Naive thymus-derived CD8-positive, alpha-beta T cell (primary cell): ENCODE measurements at places on chromosomes 6 and 20. TPM values are rescaled to one million over a fixed set of nuclear protein-coding genes. Genes with fewer than 3 reads are reported as not detected.

DNA sequence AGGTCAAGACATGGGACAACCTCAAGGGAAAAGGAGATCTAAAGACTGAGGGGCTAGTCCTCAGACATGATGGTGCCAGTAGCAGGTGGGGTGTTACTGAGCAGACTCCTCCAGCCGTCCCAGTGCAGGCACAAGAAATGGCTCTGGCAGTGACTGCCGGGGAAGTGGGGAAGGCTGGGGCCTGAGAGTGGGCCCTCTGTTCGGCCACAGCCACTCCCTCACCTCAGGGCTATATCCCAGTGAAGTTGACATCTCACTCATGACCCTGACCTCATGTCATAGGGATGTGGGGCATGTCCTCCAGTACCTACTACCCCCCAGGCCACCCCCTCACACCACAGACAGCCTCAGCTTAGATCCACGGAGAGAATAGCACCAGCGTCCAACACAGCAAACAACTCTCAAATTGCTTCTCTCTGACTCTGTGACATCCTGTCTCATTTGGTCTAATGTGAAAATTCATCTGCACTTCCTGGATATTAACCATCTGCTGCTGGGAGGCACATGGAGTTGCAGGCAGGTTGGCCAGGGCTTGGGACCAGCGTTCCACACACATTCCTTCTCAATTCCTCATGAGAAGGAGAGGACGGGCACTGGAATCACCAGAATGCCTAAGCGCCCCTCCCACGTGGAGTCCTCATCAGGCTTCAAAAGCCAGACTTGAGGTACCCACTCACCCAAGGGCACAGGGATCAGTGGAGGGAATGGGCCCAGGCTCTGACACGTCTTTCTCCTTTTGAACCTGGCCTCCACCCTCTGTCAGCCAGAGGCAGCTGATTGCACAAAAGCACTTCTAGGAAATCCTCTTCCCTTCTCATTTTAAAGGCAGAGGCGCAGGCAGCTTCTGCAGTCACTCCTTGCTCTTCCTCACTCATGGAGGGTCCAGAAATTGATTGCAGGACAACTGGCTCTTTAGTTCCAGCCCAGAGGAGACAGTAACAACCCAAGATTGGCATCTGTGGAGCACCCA lies 163.6 kb upstream of the CST7 start:
- peaks cover 4% of the 10 kb centered on the region for H3K27me3 ChIP-seq
- peaks cover 6% of the 10 kb centered on the region for H3K4me1 ChIP-seq
- no peak overlapping the region for H3K4me3 ChIP-seq
- no peak overlapping the region for H3K27ac ChIP-seq
- DNase-seq, result no peak

- DNase-seq, result no peak
- H3K27me3 ChIP-seq, result no peaks in the 10 kb centered on the region
- no peak overlapping the region for H3K27ac ChIP-seq
- peaks cover 31% of the 10 kb centered on the region for H3K4me1 ChIP-seq
These were observed 59.1 kb upstream of the OGFRL1 start for GRCh38 chr6:71229477-71229876.

DNA sequence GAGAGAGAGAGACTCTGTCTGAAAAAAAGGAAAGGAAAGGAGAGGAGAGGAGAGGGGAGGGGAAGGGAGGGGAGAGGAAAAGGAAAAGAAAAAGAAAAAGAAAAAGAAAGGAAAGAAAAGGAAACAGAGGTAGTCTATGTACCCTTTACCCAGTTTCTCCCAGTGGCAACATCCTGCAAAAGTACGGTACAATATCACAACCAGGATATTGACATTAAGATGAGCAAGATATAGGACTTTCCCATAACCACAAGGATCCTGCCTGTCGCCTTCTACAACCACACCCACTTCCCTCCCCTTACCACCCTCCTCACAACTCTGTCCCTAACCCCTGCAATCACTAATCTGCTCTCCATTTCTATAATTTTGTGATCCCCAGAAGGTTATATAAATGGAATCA lies 4.0 kb downstream of the C20orf96 start:
- H3K36me3 ChIP-seq, result no peaks in the 10 kb centered on the region
- no peak for DNase-seq
- no peak overlapping the region for H3K27ac ChIP-seq

DNA sequence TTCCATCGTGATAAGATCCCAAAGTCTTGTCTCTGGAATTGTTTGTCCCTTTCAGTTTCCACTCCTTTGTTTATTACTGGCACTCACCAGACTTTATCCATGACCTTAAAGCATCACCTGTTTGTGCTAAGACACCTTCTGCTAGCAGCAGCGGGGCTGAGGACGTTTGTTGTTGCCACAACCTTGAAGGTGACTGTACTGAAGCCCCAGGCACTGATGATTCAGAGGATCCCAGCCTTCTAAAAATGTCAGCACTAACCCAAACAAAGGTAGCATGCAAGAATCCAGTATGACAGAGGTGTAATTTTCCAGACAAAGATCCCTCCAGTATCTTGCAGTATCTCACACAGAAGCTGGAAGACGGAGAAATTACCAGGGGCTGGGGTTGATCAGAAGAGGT lies 28.9 kb upstream of the SMIM8 start:
- H3K27me3 ChIP-seq, result peaks cover 31% of the 10 kb centered on the region
- H3K4me3 ChIP-seq, result no peak overlapping the region
- no peak for DNase-seq
- H3K4me1 ChIP-seq, result no peaks in the 10 kb centered on the region
- H3K27ac ChIP-seq, result no peak overlapping the region

GRCh38 chr6:141851063-141851462 lies 281.7 kb upstream of the GJE1 start:
- H3K27ac ChIP-seq, result no peak overlapping the region
- DNase-seq, result no peak

DNA sequence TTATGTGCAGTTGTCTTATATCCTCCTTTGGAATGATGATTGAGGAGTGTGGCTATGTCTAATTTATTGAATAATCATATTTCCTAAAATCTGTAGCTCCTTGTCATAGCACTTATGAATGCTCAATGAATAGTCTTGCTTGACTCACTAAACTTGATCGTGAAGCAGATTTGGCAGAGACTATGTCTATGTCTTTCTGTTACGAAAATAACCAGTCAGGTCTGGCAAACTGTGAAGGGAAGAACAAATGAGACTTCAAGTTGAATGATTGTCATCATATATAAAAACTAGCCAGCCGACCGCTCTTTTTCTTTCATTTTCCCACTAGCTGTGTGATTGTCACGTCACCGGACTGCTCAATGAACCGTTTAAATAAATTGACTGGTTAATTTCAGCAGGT lies 1303.9 kb upstream of the GJE1 start:
- H3K27me3 ChIP-seq, result no peaks in the 10 kb centered on the region
- H3K36me3 ChIP-seq, result no peaks in the 10 kb centered on the region
- no peaks in the 10 kb centered on the region for H3K4me1 ChIP-seq
- DNase-seq, result no peak
- H3K4me3 ChIP-seq, result no peak overlapping the region
- H3K27ac ChIP-seq, result no peak overlapping the region

DNA sequence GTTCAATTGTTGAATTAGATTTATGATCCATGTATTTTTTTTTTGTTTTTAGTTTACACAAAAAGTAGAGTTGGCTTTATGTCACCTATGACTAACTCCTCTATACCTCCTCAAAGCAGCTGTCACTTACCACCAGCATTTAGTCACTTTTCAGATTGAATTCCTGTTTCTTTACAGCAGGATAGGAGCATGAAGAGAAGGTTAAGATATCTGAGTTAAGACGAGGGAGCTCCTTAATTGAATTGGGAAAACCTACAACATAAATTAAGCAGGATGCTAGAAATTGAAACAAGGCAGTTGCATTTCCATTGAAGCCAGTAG lies 237.2 kb downstream of the FARS2 start:
- H3K36me3 ChIP-seq, result no peaks in the 10 kb centered on the region
- no peak overlapping the region for H3K4me3 ChIP-seq
- no peak overlapping the region for H3K27ac ChIP-seq
- H3K27me3 ChIP-seq, result no peaks in the 10 kb centered on the region
- DNase-seq, result no peak
- peaks cover 30% of the 10 kb centered on the region for H3K4me1 ChIP-seq

The SSTR4 gene
- not detected for polyA plus RNA-seq

The LY6G6F gene
- not detected for polyA plus RNA-seq
